ENCODE measurements at places on chromosomes 16 and 17.

GRCh38 chr16:9079430-9079812 is 12.0 kb upstream of the HAPSTR1 start:
- no peak for DNase-seq

GRCh38 chr17:18267366-18267765 is 6.9 kb downstream of the MIEF2 start:
- no peak for DNase-seq

DNA sequence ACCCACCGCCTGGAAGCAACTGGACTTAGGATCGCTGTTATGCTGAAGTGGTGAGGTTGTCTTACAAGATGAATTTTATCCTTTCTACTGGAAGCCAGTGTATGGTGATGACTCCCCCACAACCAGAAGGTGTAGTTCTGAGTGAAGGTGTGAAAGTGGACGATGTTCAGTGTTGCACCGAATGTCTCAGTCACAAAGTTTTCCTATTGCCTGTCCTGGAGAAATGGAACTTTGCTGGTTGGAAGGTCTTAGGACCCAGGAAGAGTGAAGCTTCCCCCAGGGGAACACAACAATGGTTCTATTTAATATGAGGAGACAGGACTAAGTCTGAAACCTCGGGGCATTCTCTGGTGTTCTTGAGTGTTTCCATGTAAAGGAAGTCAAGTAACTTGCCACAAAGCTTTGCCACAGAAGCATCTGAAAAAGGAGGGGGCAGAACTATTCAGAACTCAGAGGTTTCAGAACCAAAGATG is 44.2 kb downstream of the USP22 start:
- no peak for DNase-seq

DNA sequence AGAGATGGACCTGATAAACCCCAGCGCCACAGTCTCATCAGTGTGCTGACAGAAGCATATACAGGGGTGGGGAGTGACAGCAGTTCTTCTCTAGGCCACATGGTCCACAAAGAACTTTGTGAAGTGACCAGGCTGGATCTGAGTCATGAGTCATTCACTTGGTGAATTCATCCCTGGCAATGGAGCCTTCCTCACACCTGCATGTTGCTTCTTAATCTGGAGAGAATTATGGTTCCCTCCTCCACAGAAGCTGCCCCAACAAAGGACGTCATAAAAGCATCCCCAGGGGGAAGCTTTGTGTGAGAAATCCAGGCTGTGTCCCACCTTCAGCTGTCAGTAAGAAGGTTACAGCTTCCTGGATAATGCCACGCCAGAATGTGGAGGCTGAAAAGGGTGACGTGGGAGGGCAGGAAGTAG is 215.6 kb upstream of the MAF start:
- no peak for DNase-seq

DNA sequence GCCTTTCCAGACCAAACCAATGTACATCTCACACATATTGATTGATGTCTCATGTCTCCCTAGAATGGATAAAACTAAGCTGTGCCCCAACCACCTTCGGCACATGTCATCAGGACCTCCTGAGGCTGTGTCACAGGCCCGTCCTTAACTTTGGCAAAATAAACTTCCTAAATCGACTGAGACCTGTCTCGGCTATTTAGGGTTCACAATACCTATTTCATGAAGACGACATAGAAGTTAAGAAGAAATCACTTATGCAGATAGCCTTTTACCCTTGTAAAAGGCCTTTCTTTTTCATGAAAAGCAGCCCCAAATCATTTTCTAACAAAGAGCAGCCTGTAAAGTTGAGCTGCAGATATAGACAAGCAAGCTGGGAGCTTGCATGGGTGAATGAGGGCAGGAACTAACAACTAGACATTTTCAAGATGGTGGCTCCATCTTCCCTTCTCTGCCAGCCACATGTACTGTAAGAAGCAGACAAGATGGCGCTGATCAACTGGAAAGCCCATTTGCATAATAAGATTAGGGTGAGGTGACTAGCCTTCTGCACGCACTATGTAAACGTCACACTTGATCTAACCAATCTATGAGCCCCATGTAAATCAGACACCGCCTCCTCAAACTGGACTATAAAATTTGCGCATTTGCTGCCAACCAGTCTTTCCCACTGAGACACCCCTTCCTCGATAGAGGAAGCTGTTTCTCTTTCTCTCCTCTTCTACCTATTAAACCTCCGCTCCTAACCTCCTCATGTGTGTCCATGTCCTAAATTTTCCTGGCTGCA is 4.7 kb upstream of the KDM8 start:
- no peak for DNase-seq

GRCh38 chr17:82108038-82108437 is 10.0 kb upstream of the FASN start:
- no peak for DNase-seq

GRCh38 chr16:19165101-19165500 is 2.9 kb upstream of the SYT17 start:
- no peak for DNase-seq

DNA sequence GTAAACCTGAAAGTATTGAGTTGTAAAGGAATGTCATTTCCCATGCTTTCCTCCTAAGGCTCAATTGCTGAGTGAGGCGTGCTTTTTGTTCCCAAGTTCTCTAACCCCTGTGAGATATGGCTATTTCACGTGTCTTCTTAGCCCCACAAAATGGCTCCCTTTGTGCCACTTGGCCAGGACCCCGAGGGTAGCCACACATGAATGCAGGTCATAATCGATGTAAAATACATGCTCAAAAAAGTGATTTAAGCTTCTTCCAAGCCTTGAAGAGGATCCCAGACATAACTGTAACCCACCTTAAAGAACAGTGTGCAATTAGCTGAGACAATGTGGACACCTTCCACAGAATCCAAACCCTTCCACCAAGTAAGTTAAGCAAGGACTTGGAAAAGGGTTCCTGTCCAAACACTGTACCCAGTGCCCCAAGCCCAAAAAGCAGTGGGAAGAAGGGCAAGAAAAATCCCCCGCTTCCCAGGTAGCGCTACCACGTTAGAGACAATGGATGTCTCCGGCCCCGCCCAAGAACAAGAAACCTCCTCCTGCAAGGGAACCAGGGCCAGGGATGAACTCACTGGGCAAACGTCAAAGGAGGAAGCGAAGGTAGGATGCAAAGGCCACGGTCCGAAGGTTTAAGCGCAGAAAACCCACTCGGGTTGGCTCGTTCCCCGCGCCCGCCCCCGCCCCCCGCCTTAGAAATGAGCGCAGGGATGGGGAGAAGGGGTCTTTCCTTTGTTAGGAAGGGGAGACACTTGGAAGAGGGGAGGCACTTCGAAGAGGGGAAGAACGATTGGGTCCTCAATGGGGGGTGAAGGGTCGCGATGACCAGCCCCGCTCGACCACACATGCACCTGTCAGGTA is 1.2 kb downstream of the JPT1 start:
- peak; percentile 48 for DNase-seq

- no peak for DNase-seq
Measured at GRCh38 chr17:63529711-63530556, 6.8 kb downstream of the KCNH6 start.

GRCh38 chr16:55552621-55553020 is 13.9 kb upstream of the CAPNS2 start:
- DNase-seq = no peak

DNA sequence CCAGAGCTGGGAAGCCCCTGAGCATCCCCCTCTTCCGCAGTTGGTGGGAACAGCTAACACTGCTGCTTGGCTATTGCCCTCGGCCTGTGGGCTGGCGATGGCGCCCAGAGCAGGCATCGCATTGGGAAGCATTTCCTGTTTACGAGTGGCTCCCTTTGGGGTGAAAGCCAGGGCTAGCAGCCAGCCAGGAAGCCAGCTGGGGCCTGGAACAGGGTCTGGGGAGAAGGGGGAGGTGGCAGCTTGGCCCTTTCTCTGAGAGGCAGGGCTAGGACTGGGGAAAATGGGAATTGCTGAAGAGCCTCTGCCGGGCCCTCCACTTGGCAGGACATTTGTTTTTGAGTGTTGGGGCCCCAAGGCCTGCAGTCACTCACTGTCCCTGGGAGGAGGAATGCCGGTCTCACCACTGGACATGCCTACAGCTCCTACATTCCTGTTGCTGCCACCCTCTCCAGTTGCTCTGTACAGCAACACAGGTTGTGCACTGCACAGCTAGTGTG is 2.4 kb upstream of the MTSS2 start:
- DNase-seq = peak; percentile 14

DNA sequence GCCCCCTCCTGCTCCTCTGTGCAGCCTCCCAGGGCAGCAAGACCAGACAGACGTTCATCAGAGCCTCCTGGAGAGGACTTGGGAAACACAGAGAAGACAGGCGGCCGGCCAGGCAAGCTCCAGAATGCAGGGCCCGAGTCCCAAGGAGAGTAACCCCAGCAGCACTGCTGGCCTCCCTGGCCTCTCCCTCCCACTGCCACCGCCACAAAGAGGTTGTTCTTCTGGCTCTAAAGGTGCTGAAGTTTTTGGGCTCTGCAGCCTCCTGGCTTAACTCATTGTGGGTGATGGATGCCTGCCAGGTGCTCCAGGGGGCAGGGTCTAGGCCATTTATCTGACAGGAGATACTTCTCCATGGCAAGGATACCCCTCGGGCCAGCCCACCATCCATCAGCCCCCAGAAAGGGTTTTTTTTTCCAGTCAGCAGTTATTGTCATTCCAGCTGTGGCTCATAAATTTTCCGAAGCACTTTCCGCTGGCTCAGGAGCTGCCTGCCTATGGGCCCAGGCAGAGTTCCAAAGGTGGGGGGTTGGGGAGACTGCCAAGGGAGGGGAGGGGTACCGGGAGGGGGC is 32.0 kb upstream of the MRPS23 start:
- DNase-seq = no peak

DNA sequence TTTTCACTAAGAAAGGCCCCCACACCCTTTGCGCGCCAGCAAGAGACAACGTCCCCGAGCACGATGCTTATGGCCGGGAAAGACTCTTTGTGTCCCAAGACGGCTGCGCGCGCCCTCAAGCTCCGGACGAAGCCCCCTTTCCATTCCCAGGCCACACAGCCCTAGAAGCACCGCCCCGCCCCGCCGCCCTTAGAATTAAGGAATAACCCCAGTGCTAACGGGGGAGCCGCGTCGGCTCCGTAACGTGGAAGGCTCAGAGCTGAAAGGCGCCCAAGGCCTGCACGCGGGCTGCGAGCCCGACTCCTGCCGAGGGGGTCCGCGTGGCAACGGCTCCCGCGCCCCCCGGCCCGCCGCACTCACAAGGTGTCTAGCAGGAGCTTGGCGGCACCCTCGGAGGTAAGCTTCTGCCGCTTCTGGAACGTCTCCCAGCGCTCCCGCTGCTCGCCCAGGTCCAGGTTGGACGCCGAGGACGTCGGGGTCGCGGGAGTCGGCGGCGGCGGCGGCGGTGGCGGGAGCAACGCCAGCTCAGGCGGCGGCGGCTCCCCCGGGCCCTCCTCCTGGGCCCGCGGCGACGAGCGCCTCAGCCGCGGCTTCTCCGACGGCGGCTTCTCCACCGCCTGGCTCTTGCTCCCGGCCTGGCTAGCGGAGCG is 477 bp downstream of the CENPV start:
- DNase-seq = peak; percentile 97

GRCh38 chr17:9684955-9685621 is 39.8 kb downstream of the USP43 start:
- DNase-seq = no peak

- DNase-seq = no peak
Measured at GRCh38 chr16:72814226-72814625, 233.7 kb downstream of the ZFHX3 start.

GRCh38 chr16:9941245-9941644 is 241.0 kb downstream of the GRIN2A start:
- DNase-seq = no peak

DNA sequence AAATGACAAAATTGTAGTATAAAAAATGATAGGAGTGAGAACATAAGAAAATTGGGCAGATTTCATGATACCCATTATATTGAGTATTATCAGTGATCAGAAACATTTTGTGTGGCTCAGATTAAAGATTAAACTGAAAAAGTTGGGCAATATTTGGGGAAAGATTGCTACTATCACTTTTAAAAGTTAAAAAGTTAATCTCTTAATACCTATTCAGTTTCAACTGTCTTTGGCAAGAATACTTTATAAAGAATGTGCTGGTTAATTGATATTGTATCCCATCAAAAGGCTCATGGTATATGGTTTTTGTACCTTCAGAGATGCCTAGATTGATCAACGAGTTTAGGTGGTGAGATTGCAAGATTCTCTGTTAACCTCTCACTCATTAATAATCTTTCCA is 55.8 kb downstream of the BPTF start:
- DNase-seq = no peak

GRCh38 chr16:54424043-54424451 is 137.5 kb upstream of the IRX3 start:
- no peak for DNase-seq

DNA sequence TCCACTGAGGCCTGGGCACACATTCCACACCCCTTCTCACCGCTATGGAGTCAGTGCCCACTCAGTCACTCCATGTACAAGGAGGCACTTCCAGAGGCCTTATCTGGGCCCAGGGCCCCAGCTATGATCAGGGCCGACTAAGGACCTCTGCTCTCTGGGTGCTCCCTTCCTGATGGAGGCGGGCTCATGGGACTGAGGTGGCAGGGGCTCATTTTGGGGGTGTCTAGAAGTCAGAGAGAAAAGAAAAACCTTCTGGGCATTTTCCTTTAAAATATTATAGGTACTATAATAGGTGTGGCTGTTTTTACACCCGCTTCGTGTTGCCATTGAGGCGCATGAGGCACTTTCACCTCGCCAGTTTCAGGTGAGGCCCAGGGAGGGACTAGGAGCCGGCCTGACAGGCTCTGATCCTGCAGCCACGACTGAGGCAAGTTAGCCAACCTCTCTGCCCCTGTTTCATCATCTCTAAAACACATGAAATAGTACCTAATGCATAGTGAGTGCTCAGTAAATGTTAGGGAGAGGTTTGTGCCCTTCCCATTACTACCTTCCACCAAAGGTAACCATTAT is 14.4 kb downstream of the B9D1 start:
- no peak for DNase-seq

DNA sequence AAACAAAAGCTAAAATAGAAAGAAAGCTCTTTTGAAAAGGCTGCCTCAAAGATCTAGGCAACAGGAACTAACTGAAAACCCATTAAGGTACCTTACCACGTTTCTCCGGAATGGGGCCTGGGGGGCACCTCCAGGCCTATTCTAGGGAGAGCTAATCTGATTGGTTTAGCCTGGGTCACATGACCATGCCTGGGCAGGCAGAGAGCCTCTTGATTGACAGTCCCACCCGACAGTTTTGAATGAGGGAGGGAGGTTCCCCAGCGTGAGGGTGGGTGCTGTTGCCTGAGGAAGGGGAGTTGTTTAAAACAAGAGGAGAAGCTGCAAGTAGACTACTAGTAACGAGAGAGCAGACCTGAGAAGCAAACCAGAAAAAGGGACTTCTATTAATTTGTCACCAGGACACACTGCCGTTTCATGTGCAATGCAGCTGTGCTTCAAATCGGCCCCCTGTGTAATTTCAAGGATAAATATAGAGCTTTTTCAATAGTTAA is 143.4 kb upstream of the HS3ST2 start:
- DNase-seq = no peak

All from SHP77 treated with DMSO at 0.1 percent for 48 hours (cell line).